ENCODE measurements at places on chromosomes 4 and X.

- DNase-seq: no peak
Measured at GRCh38 chrX:3076416-3076991, 35.2 kb downstream of the ARSF start.

- no peak for DNase-seq
Measured at GRCh38 chrX:19554786-19555185, 39.5 kb upstream of the MAP3K15 start.

DNA sequence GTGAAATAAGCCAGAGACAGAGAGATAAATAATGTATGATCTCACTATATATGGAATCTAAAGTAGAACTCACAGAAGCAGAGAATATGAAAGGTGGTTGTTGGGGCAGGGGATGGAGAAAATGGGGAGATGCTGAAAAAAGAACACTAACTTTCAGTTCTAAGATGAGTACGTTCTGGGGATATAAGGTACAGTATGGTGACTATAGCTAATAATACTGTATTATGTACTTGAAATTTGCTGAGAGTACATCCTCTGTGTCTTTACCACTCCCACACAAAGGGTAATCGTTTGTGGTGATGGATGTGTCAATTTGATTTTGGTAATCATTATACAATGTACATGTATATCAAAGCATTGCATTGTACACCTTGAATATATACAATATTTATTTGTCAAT lies 6.6 kb downstream of the FBXL5 start:
- DNase-seq: no peak

GRCh38 chr4:76108467-76109181 lies 34.1 kb downstream of the ART3 start:
- DNase-seq: peak; percentile 20

DNA sequence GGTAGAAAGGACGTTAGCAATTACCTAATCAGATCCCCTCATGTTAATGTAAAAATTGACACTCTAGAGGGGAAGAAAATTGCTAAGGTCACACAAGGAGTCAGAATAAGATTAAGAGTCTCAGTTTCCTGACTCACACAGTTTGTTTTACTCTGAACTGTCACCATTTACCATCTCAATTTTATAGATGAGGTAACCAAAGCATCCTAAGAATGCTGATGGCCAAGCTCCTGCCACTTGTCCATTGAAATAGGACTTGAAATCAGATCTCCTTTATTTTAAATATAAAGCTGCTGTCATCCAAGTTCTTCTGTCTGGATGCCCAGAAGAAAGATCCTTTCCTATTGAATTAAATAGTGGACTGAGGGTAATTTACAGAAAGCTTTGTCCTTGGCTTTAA lies 114.8 kb upstream of the VAMP7 start:
- no peak for DNase-seq

DNA sequence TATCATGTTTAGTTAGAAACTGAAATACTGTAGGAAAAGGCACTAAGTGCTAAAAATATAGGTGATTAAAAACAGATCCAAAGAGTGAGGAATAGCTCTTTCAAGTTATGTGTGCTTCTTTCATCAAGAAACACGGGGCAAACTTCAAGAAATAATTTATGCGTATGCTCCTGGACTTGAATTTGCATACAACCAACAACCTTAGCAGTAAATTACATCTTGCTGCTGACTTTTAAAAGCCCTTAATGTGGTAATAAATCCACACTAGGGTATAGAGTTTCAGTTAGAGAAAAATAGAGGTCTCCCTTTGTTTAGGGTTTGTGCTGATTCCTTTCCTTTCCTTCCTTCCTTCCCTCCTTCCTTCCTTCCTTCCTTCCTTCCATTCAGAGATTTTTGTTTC lies 94.5 kb upstream of the GC start:
- DNase-seq: no peak

DNA sequence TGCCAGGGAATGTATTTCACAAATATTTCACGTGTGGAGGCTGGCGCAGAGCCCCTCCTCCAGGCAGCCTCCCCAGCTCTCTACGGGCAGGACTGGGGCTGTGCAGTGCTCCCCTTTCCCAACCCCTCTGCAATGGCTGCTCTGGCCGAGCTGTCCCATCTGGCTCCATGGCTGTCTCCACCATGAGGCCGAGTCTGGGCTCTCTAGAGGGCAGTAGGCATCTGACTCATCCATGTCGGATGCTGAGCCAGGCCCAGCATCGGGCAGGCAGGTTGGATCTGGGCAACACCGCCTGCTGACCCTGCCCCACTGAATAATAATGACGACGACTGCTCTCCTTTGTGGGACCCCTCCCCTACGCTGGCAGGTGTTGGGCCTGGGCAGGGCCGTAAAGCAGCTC lies 11.0 kb upstream of the SH3TC1 start:
- DNase-seq: no peak

DNA sequence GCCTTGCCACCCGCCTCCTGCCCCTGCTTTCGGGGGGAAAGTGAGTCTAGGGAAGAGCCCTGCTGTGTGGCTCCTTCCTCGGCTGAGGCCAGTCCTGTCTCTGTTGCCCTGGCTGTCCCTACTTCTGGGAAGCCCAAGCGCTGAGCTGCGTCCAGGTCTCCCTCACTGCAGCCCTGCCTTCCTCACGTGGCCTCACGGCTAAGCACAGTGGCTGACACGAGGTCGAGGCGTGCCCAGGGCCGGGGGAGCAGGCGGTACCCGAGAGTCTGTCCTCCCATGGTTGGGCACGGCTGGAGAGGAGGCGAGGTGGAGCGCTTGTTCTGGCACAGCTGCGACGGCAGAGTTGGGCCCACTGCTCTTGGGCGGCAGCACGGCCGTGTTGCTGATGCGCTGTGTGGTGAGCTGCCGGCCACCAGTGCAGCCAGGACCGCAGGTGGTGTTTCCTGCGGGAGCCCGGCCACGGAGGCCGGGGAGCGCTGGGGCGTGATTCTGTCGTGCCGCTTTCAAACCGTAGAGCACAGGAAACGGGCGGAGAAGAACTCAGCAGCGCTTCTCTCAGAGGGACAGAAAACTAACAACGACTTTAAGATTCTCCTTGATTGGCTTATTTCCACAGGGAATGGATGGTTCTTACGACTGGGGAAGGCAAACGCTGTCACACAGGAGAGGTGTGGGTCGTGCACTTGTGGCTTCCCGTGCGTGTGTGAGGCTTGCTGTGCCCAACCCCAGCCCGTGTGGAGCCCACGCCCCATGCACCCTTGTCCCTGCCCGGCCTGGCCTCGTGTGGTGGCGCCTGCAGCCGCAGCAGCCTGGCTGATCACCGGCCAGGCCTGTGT lies 21.3 kb downstream of the MAEA start:
- no peak for DNase-seq

All from HepG2 (cell line).